ENCODE measurements at places on chromosomes 7 and 10. TPM values are rescaled to one million over a fixed set of nuclear protein-coding genes. Genes with fewer than 3 reads are reported as not detected.

DNA sequence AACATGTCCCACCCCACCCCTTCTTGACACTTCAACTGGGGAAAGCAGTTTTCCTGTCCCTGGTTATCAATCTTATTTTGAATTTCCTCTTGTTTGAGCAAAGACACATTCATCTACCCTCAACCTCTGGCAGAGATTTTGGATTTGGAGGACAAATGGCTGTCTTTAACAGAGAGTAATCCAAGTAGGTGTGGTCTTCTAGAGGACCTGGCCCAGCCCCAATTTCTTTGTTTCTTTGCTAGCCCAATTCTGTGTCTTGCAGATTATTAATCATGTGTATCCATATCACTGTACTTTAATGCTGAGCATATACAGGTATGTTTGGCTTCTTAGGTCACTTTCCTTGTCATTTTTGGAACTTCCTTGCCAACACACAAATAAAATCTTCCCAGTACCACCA, 58.8 kb upstream of the ADCY1 start:
- no peak for DNase-seq

The NUP205 gene
- 64.0 TPM for total RNA-seq

DNA sequence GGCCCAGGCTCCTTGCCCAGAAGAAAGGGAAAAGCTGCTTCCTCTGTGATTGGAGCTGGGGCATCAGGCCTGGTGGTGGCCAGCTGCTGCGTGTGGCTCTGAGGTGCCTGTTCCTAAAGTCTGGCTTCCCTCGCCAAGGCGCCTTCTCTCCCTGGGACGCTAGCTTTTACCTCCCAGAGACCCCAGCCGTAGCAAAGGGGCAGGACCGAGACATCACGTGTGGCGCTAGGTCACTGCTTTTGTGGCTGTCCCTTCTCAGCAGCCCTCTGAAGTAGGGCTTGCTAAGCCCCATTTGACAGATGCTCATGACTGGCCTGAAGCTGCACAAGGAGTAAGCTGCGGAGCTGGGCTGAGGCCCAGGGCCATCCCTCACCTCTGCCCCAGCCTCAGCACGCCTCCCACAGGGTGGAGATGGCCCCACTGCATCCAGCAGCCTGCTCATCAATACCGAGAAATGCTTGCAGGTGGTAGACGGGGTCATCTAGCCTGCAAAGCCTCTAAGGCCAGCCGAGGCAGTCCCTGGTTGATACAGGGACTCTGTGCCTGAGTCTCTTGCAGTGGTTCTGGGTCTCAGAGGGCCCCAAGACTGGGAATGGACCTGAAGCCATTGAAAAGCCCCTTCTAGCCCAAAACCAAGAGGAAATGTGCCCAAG, 171.2 kb downstream of the LCOR start:
- no peak for DNase-seq

DNA sequence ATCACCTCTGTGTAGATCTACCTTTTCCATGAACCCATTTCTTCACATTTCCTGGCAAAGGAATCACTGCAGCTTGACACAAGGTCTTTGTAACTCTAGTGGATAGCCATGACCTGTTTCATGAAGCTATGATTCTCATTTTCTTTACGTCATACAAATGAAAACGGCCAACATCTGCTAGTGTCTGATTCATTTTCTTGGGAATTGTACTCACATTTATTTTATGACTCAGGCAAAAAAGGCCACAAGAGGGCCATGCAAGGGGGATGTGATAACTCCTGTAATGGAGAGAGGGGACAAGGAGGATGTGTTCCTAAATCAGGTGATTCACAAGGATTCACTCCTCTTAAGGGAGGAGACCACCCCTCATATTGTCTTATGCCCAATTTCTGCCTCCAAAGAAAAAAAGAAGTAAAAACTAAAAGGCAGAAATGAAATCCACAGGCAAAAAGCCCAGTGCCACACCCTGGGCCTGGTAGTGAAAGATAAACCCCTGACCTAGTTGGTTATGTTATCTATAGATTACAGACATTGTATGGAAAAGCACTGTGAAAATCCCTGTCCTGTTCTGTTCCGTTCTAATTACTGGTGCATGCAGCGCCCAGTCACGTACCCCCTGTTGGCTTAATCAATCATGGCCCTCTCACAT, 249.9 kb downstream of the IPMK start:
- DNase-seq = peak; percentile 7

The LRRD1 gene
- total RNA-seq = not detected

The ATOH7 gene
- total RNA-seq = not detected

GRCh38 chr7:101127460-101128039, 646 bp downstream of the SERPINE1 start:
- DNase-seq = no peak

DNA sequence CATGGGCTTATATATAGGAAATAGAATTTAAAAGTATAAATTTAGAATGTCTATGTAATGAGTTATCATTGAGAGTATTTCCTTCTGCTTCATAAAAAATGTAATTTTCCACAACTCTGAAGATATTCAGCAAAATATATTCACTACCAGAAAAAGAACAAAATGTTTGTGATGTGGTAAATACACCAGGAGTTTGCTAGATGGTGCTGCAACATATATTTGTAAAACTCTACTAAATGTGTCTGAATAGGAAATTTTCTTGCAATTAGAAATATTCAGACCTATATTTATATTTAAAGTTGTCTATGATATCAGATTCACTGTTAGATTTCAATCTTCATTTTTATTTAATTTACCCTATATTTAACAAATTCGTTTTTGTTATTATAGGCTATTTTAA, 201.1 kb downstream of the PPP1R3A start:
- DNase-seq = no peak

Data from kidney epithelial cell (primary cell).